ENCODE measurements at places on chromosomes 2 and 18.

GRCh38 chr18:32442575-32442974, 28.1 kb downstream of the GAREM1 start:
- DNase-seq: no peak

DNA sequence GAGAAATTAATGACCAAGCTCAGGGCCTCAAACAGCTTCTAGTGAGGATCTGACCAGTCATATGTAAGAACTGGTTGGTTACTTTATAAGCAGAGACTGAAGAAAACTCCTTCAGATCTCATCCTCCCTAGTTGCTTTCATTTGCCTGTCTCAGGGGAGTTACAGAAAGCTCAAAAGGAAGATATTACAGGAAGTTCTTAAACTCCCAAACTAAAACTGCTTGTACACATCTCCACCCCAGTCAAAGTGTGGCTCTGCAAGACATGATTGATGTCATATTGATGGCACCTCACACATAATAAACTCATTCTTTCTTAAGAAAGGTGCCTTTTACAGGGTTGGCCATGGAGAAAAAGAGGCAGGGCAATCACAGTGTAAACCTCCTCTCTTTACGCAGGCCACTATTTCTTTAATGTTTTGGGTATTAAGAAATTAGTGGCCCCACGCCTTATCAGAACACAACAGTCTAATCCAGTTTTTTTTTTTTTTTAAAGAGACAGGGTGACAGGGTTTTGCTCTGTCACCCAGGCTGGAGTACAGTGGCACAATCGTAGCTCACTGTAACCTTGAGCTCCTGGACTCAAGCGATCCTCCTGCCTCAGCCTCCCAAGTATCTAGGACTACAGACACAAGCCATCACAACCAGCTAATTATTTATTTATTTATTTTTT, 62.6 kb upstream of the STK17B start:
- no peak for DNase-seq

DNA sequence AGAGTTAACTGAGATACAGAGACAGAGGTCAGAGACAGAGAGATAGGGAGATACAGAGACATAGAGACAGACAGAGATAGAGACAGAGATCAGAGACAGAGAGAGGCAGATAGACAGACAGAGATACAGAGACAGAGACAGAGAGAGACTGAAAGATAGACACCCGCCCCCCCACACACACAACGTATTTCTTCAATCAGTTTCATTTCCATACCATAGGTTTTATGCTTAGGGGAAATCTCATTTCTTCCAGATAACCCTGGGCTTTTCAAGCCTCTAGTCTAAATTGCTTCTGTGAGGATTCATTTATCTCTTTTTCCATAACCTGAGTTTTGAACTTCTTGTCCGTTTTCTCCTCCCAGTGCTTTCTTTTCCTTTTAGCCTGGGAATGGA, 94.6 kb downstream of the CD8B2 start:
- DNase-seq: no peak

DNA sequence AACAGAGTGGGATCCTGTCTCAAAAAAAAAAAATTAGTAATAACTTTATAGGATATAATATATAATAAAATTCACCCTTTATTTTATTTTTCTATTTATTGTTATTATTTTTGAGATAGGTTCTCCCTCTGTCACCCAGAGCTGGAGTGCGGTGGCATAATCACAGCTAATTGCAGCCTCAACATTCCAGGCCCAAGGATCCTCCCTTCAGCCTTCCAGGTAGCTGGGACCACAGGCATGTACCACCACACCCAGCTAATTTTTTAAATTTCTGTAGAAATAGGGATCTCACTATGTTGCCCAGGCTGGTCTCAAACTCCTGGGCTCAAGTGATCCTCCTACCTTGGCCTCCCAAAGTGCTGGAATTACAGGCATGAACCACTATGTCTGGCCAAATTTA, 958 bp downstream of the C2orf92 start:
- DNase-seq: no peak

DNA sequence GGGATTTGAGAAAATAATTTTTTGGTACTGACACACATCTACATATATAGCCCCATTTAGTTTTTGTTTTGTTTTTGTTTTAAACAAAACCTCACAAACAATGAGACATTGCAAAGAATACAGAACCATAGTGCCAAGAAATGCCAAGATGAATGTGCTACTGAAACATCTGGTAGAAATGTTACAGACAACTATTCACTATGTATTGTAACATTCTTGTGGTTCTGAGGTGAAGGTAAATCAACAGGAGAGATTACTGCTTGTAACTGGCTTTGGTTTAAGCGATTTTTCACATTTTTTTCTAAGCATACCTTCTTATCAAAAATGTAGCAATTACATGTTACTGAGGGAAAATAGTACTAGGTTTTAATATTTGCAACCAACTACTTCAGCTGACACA, 281.3 kb downstream of the ZNF804A start:
- DNase-seq: no peak

DNA sequence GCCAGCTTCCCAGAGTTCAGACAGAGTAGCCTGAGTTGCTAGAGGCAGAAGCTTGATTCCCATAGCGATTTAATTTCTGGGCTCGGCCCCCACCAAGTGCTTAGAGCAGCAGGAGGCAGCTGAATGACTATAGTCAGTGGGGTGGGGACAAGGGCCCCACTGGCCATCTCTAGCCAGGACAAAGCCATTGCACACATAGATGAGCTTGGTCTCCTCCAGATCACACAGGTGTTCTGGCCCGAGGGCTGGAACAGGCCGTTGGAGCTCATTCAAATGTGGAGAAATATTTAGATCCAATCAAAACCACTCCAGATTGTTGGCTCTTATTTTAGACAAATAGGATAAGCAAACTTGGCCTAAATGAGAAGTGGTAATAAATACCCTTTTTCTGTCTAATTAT, 287.3 kb upstream of the NCKAP5 start:
- DNase-seq: no peak

GRCh38 chr2:157901325-157901724, 25.2 kb upstream of the ACVR1 start:
- peak; percentile 38 for DNase-seq

DNA sequence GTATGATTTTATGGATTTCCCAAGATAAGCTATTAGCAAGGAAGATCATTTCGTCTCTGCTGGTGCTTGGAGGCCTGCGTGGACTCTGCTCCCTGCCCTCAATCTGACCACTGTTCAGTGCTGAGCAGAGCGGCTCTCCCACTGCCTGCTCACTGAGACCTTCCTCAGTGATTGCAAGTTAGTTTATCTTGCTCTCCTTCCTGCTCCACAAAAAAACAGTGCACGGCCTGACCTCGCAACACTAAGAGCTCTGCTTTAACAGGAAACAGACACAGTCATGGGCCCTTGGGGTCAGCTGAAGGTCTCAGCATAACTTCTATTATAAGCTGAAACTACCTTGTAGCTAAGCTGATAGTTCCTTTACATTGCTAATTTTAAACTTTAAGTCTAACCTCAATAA, 53.1 kb downstream of the PRELID3A start:
- DNase-seq: no peak

DNA sequence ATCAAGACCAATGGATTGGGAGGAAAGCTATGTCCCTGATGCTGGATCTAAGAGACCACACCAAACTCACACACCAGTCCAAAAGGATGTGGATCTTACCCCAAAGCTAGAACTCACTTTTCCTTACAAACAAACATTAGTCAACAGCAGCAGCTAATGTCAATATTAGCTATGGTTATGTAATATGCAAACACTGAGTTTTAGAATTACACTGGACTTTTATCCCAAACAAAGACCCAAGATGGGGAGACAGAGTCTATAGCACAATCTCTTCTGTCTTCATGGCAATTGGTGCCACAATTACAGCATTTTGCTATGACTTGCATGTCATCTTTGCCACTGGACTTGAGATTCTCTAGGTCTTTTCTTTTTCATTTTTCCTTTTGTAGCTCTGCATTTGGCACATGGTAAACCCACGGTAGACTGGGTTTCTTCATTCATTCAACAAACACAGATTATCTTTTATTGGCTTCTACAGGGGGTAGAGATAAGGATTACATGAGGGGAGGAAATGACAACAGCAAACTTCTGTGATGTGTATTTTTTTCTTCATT, 59.0 kb downstream of the SPRED2 start:
- no peak for DNase-seq

DNA sequence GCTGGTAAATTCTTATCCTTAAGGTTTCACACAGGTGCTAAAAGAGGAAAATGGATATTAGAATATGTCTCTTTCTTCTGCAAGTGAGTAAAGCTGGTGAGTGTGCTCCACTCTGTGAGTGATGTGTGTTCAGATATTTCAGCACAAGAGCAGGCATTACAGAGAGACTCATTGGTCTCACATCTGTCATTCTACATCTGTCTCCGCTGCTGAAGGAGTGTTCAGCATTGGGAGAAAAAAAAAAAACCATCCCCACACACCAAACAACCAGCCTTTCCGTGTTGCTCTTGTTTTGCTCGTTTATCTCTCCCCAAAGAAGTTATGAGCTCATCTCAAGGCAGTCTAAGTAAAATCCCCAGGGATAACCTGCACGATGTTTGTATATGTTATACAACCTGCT, 283.9 kb upstream of the SPHKAP start:
- no peak for DNase-seq

- DNase-seq: no peak
Measured at GRCh38 chr18:48992791-48993555, 42.2 kb upstream of the SMAD7 start.

DNA sequence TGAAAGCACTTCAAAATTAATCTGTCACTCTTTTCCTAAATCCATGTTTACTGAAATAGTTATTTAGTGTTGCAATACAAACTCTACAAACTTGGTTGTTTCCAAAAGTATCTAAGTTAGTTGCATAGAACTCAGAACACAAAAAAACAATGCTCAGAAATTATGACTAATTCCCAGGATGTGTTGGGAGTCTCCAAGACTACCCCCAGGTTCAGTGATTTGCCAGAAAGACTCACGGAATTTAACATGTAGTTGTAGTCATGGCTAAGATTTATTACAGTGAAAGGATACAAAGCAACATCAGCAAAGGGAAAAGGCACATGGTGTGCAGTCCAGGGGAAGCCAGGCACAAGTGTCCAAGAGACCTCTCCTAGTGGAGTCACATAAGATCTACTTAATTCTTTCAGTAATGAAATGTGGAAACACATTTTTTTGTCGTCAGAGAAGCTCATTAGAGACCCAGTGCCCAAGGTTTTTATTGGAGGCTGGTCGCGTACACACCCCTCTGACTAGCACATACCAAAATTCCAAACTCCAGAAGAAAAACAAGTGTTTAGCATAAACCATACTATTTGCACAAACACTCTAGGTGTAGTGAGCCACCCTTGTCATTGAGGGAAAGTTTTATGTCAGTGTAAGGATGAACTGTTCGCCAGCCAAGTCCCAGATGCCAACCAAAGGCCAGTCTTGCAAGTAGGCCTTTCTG, 43.3 kb upstream of the CYP20A1 start:
- DNase-seq: no peak

All from activated naive CD4-positive, alpha-beta T cell treated with anti-CD3 and anti-CD28 coated beads, Interleukin-2, amount 10 ng/mL, durations not matched to agents 7 days and 5 days (primary cell).